ENCODE measurements at places on chromosomes 1 and 21.

GRCh38 chr21:25638660-25639550 lies at the start of gene JAM2:
TSS of gene JAM2 (plus strand) at chr21:25639258. CDS start at chr21:25639822, 564 bp downstream.
- DNase-seq: peak; percentile 79

- DNase-seq: no peak
Observed at GRCh38 chr1:201905234-201905890, 16.7 kb downstream of the SHISA4 start.

DNA sequence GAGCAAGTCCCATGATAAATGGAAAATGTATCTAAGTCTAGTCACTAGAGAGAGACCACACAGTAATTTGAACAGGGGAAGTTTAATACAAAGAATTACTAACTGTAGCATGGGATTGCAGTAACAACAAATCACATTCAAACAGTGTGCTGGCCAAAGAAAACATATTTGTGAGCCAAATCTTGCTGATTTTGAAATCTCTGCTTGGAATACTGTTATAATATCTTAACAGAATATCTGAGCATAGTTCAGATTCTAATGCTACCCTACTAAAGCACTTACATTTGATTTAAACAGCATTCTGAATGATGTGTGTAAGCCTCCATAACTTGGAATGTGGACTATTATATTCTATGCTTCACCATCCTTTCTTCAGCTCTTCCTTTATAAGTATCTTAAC lies 270.0 kb upstream of the BRINP3 start:
- peak; percentile 11 for DNase-seq

DNA sequence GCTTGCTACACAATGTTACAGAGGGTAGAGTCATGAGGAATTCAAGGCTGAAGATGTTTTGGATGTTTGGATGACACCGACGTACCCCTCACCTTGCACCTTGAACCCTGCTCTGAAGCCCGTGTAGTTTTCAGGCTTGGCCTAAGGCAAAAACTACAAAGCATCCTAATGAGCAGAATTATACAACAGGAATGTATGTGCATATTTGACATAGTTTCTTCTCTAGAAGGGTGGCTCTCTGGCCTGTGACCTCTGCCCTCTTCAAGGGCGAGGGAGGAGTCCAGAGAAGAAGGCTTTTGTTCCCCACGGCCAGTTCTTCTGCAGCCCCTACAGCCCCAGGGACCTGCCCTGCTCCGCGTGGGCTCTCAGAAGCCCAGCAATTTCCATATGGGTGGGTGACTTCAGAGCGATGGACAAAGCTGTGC lies 43.3 kb downstream of the L1TD1 start:
- no peak for DNase-seq

DNA sequence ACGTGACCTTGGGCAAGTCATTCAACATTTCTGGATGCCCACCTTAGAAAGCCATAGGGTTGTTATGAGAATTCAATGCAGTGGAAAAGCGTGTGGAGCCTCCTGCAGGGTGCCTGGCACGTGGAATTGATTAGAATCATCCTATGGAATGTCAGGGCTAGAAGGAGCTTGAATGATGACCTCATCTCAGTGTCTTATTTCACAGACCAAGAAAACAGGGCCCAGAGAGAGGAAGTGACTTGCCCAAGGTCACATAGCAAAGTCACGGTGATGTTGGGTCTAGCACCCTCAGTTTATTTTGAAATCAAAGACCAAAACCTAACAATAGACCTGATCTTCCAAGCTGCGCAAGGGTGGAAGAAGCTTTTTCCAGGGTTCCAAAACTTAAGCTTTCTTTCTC lies 6.0 kb downstream of the TRABD2B start:
- DNase-seq: peak; percentile 22

DNA sequence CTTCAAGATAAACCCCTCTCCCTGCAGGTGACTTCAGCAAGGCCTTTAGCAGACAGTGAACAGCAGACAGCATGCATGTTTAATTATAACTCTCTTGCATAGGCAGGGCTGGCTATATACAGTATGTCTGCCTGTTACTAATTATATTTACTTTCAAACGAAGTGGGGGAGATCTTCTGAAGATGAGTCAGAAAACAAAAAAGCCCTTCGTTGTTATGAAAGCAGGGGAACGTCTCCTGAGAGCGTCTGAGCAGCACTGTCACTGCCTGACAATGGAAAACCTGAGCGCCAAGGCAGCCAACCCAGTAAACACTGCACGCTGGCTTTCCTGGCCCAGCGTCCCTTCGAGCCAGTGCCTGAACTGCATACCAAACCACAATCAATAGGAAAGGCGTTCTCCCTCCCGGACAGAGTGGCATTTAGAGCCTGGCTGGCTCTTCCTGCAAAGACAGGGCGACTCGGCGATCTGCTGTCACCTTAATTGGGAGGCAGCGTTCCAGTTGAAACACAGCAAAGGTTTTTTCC lies 54.1 kb downstream of the TOMM20 start:
- DNase-seq: peak; percentile 67

DNA sequence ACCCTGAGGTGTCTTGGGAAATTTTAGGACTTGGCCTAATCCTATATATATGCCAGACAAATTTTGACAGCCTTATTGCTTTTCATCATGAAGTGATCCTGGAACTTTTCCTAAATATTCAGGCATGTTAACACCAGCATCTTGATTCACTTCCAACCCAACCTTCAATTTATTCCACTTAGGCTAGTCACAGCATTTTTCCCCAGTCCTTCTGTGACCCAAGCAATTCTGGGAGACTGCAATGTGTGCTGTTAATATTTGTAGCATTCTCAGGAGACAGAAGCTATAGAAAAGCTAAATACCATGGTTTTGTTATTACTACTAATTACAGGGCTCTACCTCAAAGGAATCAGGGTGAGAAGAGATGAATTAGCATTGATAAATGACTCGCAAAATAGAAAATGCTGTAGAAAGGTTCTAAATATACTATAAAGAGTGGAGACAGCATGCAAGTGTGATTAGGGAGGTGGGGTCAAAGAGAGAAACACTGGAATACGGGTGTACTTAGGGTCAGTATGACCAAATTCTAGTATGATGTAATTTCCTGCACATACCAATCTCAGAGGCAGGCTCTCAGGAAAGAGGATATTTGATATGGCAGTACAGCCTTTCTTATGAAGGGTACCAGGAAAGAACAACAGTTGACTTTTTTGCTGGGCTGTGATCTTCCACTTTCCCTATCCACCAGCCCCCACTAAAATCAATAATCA lies 29.1 kb downstream of the PRRX1 start:
- DNase-seq: no peak

GRCh38 chr1:220521778-220522177 lies 6.2 kb upstream of the MARK1 start:
- DNase-seq: peak; percentile 58

DNA sequence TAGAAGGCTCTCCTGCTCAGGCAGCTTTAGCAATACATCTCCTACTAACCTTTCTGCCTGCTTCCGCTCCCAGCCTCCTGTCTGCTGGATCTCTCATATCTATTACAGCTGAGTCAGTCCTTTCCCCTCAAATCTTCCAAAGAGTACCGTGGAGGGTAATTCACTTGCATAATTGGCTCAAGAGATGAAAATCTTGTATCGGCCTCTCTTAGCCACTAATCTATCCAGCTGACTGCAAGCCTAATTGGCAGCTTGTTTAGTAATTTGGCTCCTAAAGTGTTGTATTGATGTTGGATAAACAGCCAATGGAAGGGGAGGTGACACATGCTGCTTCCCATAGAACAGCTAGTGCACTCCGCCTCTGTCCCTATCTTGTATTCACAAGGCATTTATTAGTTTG lies 195.7 kb downstream of the GPATCH2 start:
- DNase-seq: no peak

GRCh38 chr1:66090859-66091457 lies 298.3 kb downstream of the PDE4B start:
- peak; percentile 9 for DNase-seq

DNA sequence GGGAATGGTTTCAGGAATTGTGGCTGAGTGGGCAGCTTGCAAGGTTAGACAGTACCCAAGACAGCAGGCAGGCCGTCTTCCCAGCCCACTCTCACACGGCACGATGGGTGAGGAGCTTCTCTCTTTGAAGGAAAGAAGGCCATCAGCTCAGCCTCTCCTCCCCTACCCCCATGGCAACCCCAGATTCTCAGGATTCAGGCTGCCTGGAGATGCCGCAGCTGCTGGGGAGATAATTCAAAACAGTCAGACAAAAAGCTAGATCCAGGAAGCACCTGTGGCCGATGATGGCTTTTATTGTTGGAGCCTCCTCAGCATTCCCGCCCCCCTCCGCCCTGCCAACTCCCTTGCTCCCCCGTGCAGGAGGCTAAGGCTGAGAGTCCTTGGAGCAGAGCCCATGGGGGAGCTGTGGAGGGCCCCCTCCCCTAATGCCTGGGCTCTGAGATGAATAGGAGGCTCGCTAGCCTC lies 220.5 kb downstream of the TRABD2B start:
- DNase-seq: peak; percentile 79
